ENCODE measurements at places on chromosomes 12 and 14. TPM values are rescaled to one million over a fixed set of nuclear protein-coding genes. Genes with fewer than 3 reads are reported as not detected.

Gene FAR2
- 1.5 TPM for total RNA-seq

Gene RBM23
- 32.0 TPM for total RNA-seq

Gene SERPINA10
- 0.19 TPM for total RNA-seq

Gene TMEM119
- total RNA-seq: 1.3 TPM

Gene PAX9
- total RNA-seq: not detected

Gene SLC11A2
- 39.7 TPM for total RNA-seq

Gene TMTC1
- 5.1 TPM for total RNA-seq

Gene CLEC4D
- not detected for total RNA-seq

Gene CARMIL3
- 0.51 TPM for total RNA-seq

Gene CAPZA3
- not detected for total RNA-seq

Gene KRT72
- total RNA-seq: not detected

Gene IQSEC3
- total RNA-seq: 0.16 TPM

Gene RGS6
- total RNA-seq: 0.20 TPM

Gene MANSC4
- not detected for total RNA-seq

Gene CCDC197
- not detected for total RNA-seq

Gene MYF5
- total RNA-seq: not detected

Gene RASSF3
- 36.5 TPM for total RNA-seq

Gene STXBP6
- 24.4 TPM for total RNA-seq

Gene MTA1
- total RNA-seq: 46.3 TPM

Gene RBP5
- total RNA-seq: 2.3 TPM

Gene NUDT14
- 24.7 TPM for total RNA-seq

Gene B4GALNT1
- total RNA-seq: 0.23 TPM

Gene SIX6
- total RNA-seq: not detected

All from pancreas (tissue), 10 donors.